ENCODE measurements at places on chromosomes 4 and X.

DNA sequence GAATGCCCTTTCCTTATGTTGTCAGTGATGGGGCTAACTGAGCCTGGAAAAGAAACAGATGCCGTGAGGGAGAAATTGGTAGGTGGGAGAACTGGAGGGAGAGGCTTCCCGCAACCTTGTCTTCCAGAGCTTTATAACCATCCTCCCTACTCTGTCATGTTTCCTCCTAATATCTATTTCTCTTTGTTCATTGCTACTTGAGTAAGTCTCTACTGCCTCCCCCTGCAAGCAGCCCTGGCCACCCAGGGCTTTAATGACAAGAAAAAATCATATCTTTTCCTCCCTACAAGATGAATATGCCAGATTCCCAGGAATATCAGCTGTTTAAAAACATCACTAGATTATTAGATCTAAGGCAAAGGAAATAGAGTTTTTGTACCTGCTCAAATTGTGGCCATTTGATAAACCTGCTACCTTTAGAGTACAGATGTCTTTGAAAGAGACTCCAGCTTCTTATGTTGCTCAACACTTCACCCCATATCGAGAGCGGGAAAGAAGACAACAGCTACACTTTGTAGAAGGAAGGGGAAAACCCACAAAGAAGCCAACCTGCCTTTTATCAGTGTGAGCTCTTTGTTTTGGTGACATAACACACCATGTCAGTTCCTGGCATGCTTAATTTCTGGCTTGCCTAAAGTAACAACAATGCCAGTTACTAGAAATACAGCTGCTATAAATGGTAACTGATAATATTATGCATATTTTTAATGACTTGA lies 186.6 kb upstream of the LEF1 start:
- DNase-seq = no peak

GRCh38 chrX:125436855-125437254 lies 117.2 kb downstream of the TEX13C start:
- no peak for DNase-seq

GRCh38 chrX:134684956-134685355 lies 26.7 kb upstream of the PLAC1 start:
- no peak for DNase-seq

GRCh38 chr4:123288309-123289025 lies 108.1 kb upstream of the SPRY1 start:
- no peak for DNase-seq

DNA sequence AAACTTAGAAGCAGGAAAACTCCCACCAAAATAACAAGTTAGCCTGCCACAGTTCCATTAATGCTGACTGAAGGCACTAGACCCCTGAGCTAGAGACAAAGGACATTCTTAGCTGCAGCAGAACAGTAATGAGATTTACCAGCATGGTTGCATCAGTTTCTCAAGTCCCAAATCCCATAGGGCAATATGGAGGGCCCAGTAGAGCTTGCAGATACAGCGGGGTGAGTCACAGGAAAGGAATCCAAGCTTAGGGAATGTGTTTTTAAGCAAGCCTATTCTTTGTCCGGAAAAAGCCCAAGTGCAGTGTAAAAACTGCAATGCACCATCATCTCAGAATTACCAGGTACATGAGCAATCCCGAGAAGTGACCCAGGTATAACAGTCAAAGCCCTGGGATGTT lies 51.3 kb upstream of the EXOC1L start:
- DNase-seq = no peak

DNA sequence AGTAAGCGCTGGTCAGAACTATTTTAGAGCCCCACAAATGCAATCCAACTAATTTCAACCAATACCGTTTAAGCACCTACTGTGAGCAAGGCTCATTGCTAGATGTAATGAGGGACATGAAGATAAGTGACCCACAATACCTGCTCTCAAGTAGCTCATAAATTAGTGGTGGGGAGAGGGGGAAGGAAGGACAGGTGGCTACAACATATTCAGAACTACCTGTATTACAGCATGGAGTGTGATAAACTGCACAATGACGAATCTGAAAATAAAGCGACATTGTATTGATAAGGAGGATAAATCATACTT lies 311.6 kb upstream of the DIAPH2 start:
- DNase-seq = no peak

- DNase-seq = no peak
Measured at GRCh38 chrX:9966775-9967408, at the start of gene CLDN34. Gene CLDN34 (plus strand): TSS chrX:9967358. CDS start chrX:9967358, 0 bp downstream.

- no peak for DNase-seq
Measured at GRCh38 chr4:125992891-125993290, 678.1 kb downstream of the FAT4 start.

GRCh38 chr4:134622199-134622598 lies 420.6 kb upstream of the PABPC4L start:
- DNase-seq = no peak

GRCh38 chr4:40702800-40703151 lies 47.0 kb upstream of the NSUN7 start:
- no peak for DNase-seq

DNA sequence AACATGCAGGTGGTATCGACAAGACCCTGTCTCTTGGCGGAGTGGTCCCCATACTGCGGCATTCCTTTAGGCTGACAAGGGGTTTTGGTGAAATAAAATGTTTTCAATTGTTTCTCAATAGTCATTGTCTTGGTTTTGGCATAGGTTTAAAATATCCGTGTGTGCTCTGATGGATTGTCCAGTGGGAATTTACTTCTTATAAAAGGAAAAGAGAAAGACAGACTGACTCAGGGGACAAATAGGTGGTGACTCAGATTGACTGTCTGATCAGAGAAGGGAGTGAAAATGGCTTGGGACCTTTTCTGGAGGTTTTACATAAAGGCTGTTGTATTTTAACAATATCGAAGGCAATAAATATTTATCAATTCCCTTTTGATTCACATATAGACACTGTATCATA lies 129.8 kb downstream of the SORBS2 start:
- DNase-seq = no peak

- DNase-seq = no peak
Measured at GRCh38 chr4:169770416-169770815, 12.7 kb upstream of the HPF1 start.
